ENCODE measurements at places on chromosomes 2 and 18.

GRCh38 chr2:189517847-189518535 is 62.6 kb downstream of the SLC40A1 start:
- DNase-seq, result peak; percentile 63

DNA sequence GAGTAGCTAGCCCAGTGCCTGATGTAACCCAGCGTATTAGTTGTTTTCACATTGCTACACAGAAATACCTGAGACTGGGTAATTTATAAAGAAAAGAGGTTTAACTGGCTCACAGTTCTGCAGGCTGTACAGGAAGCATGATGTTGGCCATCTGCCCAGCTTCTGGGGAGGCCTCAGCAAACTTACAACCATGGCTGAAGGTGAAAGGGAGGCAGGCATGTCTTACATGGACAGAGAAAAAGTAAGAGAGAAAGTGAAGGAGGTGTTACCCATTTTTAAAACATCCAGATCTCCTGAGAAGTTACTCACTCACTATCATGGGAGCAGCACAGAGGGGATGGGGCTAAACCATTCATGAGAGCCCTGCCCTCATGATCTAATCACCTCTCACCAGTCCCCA is 6.1 kb upstream of the CYRIA start:
- peak; percentile 69 for DNase-seq

- no peak for DNase-seq
Observed at GRCh38 chr2:199409759-199410529, 47.8 kb downstream of the SATB2 start.

GRCh38 chr2:112253261-112253815 is 1.5 kb downstream of the ZC3H8 start:
- no peak for DNase-seq
